ENCODE measurements at places on chromosomes 16 and 17. TPM values are rescaled to one million over a fixed set of nuclear protein-coding genes. Genes with fewer than 3 reads are reported as not detected.

The CD300E gene
- not detected for total RNA-seq

The PIK3R5 gene
- total RNA-seq: not detected

DNA sequence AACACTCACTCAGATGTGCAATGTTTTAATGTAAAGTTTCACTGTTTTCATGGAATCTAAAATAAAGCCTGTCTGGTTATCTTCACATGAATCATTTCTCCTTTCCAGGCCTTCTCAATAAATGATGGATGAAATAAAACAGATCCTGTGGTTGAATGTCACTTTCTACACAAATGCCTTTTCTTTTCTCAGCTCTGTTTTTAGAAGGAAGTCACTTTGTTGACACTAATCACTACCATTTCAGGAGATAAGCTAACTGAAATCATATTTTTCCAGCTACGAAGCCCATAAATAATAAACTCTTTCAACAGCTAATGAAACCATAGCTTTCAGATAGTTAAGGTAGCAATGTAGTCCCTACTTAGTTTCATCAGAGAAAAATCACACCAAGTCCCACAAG lies 17.9 kb downstream of the NME2 start:
- no peaks in the 10 kb centered on the region for H3K27me3 ChIP-seq
- H3K4me3 ChIP-seq: no peak overlapping the region
- no peak overlapping the region for H3K27ac ChIP-seq

GRCh38 chr17:29613856-29614255 lies 8.9 kb downstream of the CORO6 start:
- H3K4me1 ChIP-seq: peaks cover 15% of the 10 kb centered on the region
- no peak for DNase-seq
- H3K36me3 ChIP-seq: peaks cover 2% of the 10 kb centered on the region
- no peak overlapping the region for H3K4me3 ChIP-seq
- H3K27me3 ChIP-seq: no peaks in the 10 kb centered on the region
- H3K27ac ChIP-seq: no peak overlapping the region

DNA sequence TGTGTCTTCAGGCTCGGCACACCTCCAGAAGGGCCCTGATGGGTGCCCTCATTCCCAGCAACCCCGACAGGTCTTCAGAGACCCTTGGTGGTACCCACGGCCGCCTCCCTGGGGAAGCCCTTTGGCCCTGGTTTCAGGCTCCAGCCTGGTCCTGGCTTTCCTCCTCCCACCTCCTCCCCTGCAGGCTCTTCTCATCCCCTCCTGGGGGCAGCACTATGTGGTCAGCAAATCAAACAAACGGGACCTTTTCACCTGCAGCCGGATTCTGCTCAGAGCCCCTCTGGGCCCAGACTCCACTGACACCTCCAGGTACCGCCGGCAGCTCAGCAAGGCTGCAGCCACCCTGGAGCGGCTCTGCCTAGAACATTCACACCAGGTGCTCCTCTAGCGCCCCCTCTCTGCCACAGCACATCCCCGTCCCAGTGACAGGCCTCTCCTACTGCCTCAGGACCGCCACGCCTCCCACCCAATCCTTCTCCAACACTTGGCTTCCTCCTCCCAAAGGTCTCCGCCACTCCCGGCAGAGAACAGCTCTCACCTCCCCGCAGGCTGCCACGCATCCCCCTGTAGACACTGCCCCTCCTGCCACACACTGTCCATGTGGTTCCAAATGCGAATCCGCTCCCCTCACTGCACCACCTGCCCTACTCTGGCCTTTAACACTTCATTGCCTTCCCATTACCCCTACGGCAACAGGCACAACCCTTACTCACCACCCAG lies 12.0 kb downstream of the CORO7 start:
- peaks cover 4% of the 10 kb centered on the region for H3K4me1 ChIP-seq
- H3K4me3 ChIP-seq: no peak overlapping the region
- peaks cover 19% of the 10 kb centered on the region for H3K36me3 ChIP-seq
- no peaks in the 10 kb centered on the region for H3K27me3 ChIP-seq
- DNase-seq: peak; percentile 85
- no peak overlapping the region for H3K27ac ChIP-seq

The KRT27 gene
- not detected for total RNA-seq

The KRT12 gene
- not detected for total RNA-seq

The KRT33B gene
- not detected for total RNA-seq

The TEX19 gene
- total RNA-seq: not detected

The ACSM2B gene
- not detected for total RNA-seq

- peak overlapping the region; percentile 71 for H3K4me3 ChIP-seq
- peaks cover 25% of the 10 kb centered on the region for H3K4me1 ChIP-seq
- no peaks in the 10 kb centered on the region for H3K27me3 ChIP-seq
- H3K27ac ChIP-seq: no peak overlapping the region
Measured at GRCh38 chr17:78185981-78186691, 716 bp downstream of the TK1 start.

Data from osteocyte (in vitro differentiated cells).